Dermis blood vessel endothelial cell (primary cell): ENCODE measurements at places on chromosomes 1 and 21.

GRCh38 chr1:25619101-25619890, 2.7 kb downstream of the MAN1C1 start:
- peak; percentile 56 for DNase-seq

DNA sequence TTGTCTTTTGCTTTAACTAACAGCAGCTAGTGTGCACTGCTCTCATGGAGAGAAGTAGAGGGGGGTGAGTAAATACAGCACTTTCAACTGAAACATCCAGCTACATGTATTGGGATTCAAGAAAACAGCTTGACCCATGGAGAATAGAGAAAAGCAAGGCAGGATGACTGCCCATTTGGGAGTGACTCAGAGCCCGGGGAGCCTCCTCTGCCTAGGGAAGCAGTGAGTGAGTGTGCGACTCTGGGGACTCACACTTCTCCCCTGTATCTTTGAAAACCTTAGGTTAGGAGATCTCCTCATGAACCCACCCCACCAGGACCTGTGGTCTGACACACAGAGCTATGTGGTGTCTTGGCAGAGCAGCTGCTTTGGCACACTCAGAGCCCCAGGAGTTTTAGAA, 82.0 kb upstream of the PTGFR start:
- DNase-seq = no peak

GRCh38 chr1:236854605-236854983, 59.5 kb downstream of the MTR start:
- DNase-seq = no peak

- DNase-seq = no peak
Observed at GRCh38 chr1:64515427-64515826, 45.5 kb downstream of the CACHD1 start.

DNA sequence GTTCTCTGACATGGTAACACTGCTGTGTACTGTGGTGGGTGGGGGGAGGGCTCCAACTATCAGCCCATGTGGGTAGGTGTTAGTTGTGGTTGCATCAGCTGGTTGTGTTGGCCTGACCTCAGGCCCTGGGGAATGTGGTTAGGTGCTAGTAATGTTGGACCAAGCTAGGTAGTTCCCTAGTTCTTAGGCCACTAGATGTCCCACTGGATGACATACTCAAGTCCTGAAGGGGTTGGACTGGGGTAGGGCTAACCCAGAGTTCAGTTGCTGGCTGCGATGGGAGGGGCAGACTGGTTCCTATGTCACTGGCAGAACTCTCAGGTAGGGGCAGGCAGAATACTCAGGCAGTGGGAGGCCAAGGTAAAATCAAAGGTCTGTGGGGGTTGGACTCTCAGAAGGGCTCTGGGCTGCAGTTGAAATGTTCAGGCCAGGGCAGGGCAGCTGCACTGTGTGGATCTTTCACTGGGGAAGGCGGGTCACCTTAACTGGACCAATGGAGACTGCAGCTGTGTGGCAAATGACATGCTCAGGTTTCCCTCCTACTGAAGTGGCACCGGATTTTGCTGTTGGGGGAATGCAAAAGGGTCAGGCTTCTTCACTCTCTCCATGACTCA, 870.7 kb downstream of the LRRIQ3 start:
- no peak for DNase-seq

GRCh38 chr1:27658951-27659496, 13.0 kb downstream of the IFI6 start:
- DNase-seq = peak; percentile 23

DNA sequence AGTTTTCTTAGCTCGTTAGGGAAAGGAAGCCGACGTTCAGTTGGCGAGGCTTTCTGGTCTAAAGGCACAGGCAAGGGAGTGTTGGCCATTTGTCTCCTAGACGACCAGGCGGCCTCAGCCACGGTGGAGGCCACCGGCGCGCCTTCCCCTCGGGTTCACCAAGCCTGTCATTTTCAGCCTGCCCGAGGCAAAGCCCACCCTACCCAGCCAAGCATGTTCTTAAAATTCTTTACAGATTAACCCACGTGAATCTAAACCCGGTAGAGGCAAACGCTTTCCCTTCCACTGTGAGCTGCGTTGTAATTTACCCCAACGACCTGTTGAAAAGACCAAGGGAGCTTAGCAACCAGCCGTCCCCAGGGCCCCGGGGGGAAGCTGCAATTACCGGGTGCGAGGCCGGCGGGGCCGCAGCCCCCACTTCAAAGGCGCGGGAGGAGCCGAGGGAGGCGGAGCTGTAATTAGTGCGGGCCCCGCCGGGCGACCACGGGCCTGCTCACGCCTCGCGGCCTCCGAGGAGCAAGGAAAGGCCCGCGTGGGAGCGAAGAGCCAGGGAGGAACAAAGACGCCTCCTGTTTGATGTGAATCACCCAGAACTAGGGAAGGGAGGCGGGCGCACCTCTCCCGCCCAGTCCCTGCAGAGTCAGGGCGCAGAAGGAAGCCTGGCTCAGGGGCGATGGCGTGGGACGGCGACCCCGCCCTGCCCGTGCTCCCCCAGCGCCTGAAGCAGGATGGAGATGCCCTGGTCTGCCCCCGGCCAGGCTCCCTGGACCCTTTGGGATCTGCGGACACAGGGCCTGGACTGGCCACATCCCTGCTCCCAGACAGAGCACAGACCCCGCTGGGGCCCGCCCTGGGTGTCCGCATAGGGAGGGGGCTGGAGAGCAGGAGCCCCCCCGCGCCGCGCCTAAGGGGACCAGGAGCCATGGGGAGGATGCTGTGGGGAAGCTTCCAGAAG, 12.1 kb upstream of the TSPEAR start:
- DNase-seq = peak; percentile 12

DNA sequence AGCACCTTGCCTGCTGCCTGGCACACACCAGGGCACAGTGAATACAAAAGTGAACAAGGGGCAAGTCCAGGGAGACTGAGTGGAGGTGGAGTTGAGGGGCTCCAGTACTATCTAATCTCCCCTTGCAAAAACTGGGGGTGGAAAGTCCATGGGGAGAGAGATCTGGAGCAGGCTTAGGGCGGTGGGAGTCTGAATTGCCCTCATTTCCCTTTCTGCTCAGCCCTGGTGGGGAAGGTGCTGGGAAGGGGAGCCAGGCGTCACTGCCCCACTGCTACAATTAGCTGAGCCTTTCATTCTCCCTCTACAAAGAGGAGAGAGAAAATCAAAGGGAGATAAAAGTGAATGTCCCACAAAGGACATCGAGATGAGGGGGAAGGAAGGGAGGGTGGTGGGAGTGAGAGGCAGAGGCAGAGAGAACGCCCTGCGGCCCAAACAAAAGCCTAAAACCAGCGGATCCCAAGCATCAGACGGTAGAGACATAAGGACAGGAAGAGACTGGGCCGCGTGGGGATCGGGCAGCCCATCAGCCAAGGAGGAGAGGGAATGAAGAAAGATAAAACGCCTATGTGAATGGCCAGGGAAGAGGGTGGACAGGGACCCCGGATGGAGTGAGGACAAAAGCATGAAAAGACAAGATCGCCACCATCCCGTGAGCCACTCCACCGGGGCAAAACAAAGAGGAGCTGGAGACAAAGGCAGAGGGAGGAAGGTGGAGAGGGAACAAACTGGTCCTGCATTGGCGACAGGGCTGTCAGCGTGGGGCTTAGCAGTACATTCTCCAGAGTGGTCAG, 46.8 kb upstream of the SOX13 start:
- no peak for DNase-seq

DNA sequence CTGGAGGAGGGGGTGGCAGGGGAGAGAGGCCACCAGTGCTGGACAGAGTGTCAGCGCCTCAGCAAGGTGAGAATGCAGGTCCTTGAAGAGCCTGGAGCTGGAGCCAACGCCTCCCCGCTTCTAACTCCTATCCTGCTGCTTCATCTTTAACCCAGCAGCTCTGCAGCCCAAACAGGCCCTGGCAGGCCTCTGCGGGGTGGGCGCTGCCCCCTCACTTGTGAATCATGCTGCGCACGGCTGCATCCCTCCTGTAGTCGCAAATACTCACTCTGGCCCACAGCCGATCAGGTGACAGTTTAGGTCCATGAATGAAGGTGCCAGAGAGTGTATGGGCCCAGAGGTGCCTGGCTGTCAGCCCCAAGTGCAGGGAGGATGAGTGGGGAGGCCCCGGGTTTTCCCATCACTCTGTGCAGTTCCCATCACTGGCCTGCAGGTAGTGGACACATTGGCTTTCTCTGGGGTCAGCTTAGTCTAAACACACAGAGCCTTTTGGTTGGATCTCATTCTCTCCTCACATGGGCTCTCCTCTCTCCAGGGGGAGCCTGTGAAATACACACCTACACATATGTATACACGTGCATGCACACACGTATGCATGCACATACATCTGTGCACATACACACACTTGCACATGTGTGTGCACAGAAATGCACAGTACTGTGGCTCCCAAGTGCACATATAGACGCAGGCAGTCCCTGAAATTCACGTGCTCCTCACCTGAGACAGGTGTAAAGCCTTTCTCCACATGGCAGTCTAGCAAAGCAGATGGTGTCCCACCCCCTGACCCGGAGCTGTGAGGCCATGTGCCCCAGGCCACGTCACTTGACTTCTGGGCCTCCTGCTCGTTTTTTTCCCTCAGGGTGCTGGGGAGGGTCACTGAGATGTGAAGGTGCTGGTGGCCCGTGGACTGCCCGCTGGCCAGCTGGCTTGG, 52.0 kb downstream of the TRIM11 start:
- no peak for DNase-seq

DNA sequence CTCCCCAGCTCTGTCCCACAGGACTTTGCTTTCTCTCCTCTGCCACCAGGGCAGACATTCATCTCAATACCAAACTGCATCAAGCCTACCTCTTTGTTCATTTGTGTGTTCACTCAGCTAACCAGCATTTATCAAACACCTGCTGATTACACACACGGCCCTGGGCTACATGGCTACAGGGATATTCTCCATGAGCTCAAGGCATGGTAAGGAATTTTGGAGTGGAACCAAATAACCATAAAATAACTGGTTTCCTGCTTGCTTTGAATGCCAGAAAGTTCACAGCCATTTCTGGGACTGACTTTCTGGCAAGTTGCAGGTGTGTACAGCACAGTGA, 54.6 kb downstream of the LDLRAD2 start:
- no peak for DNase-seq

DNA sequence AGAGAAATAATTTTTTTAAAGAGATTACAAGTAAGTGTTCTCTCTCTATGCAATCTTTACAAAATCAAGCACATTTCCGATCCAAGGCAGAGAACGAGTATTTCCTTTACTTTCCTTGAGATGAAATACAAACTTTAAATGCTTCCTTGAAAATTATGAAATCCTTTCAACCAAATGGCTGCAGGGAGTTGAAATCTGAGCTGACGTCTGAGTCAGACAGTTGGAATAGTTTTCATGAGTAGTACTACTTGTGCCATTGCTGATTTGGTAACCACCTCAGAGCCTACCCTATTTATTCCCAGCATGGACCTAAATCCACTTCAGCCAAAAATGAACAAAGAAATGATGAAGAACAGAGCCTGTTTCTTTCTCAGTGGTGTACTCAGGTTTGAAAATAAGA, 183.6 kb downstream of the GIPC2 start:
- DNase-seq = no peak

- no peak for DNase-seq
Observed at GRCh38 chr1:110857964-110858948, 14.7 kb upstream of the CD53 start.
